HTR-8/SVneo (cell line): ENCODE measurements at places on chromosomes 12 and 14.

DNA sequence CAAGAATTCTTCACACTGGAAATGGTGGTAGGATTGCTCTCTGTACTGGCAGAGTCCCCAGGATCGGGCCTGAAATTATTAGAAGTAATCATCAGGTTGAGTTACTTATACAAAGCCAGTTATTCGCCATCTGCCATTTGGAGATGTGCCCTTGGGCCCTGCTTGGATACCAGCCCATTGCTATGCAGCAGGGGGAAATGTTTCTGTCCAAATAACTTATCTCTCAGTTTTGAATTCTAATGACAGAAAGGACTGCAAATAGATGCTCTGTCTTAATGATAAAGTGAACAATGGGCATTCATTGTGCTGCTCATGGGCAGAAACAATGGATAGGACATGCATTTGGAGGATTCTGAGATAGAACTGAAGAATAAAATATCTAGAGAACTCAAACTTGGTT, 139.1 kb upstream of the PELI2 start:
- no peak for DNase-seq

DNA sequence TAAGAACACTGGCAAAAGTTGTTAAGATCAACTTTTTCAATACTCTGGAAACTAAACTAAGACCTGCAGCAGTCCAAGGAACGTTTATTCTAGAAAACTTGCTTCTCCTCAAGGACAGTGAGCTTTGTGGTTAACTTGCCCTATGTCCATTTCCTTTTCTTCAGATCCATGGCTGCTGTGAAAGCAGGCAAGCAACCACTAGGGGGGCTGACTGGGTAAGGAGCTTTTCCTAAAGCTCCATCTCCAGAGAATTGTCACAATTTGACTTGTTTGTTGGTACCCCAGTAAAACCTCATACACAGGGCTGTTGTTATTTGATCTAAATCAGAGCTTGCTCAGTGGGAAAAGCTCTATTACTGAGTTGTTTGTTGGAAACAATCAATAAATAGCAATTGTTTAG, 10.1 kb upstream of the RPL10L start:
- DNase-seq = no peak

DNA sequence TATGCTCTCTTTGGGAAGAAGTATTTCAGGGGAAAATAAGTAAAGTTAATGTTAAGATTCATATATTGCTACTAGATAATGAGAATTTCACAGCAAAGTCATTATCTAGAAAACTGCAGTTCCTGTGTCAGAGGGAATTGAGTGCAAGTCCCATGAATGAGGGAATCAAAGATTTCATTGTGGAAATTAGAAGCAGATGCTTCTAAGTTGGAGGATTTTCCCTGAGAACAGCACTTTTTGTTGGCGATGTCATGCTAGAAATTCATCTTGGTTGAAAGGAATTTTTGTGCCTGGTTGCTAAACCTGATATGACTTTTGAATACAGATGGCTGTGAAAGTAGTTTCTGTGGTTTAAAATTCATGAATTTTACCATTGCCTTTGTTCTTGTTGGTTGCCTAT, 25.6 kb downstream of the FRMD6 start:
- no peak for DNase-seq

DNA sequence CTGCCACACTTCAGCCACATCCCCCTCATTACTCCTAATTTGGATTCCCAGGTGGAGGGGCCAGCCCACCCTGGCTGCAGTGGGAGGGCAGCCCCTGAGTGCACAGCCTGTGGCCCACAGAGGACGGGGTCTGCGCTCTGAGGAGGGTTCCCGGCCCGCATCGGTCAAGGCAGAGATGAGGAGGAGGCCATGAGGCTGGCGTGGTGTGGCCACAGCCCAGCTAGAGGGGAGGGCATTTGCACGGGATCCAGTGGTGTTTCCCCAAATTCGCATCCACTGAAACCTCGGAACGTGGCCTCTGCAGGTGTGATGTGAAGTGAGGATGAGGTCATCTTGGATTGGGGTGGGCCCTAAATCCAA, 38.1 kb upstream of the FBRSL1 start:
- no peak for DNase-seq

- DNase-seq = no peak
These were observed 65.0 kb downstream of the CDK17 start for GRCh38 chr12:96335270-96335669.

DNA sequence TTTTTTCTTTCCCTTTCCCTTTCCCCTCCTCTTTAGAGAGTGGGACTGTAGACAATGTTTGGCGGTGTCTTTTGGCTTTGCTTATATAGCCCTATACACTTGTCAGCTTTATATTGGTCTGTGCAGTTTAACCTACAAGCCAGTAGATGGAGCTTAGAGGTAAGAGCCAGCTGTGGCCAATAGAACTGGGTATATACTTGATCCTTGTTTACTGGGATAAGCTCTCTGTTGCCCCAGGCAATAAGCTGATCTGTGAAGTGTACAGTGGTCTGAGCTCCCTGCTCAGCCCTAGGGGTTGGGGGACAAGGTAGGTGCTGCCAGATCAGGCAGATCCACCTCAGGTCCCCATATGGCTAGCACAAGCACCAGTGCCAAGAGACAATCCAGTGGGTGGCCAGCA, 434.1 kb downstream of the NOVA1 start:
- no peak for DNase-seq

GRCh38 chr14:59130462-59130861, 58.0 kb upstream of the DAAM1 start:
- DNase-seq = no peak

DNA sequence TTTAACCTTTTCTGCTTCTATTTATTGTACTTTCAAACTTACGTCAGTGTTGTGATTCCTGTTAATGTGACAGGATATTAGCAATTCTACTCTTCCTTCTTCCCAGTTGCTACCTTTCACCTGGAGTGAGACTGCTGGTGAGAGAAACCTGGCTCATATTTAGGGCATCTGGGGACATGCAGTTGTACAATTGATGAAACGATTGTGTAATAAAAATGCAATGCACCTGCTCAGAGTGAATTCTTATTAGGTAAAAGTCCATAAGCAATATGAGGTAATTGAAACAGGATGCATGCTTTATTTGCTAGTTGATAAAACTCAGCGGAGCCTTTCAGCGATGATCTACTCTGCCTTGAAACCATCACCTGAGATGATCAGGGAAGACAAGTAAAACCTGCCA, 116.1 kb upstream of the FBXO33 start:
- no peak for DNase-seq

GRCh38 chr12:54246011-54246641, 33.8 kb downstream of the CBX5 start:
- DNase-seq = no peak

GRCh38 chr14:54172114-54172513, 215.5 kb upstream of the BMP4 start:
- DNase-seq = no peak

- DNase-seq = no peak
These were observed 47.2 kb upstream of the KITLG start for GRCh38 chr12:88627501-88627900.

GRCh38 chr14:76924371-76925096, 98.3 kb downstream of the LRRC74A start:
- no peak for DNase-seq

DNA sequence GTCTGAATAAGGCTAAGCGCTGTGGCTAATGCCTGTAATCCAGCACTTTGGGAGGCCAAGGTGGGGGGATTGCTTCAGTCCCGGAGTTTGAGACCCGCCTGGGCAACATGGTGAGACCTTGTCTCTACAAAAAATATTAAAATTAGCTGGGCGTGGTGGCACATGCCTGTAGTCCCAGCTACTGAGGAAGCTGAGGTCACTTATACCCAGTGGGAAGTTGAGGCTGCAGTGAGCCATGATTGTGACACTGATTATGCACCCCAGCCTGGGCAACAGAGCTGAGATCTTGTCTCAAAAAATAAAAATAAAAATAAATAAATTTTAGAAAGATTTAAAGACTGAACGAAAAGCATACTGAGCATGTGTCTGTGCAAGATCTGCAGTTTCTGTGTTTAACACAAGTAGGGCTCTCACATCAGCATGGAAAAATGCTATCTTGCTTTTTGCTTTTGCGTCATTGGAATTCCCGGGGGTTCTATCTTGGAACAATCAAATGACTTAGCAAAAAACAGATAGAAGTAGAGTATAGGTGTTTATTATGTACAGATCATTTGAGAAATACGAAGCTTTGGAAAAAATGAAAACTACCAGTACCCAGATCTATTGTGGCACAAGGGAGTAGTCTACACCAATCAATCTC, 161.9 kb downstream of the CAPZA3 start:
- DNase-seq = no peak
